ENCODE measurements at places on chromosomes 1 and 21.
A peak's percentile ranks its signal among the peaks of the same experiment; 100 is the strongest.

GRCh38 chr1:166929911-166930310, 45.4 kb downstream of the ILDR2 start:
- H3K27me3 ChIP-seq = no peaks in the 10 kb centered on the region
- H3K4me1 ChIP-seq = no peaks in the 10 kb centered on the region
- no peak overlapping the region for H3K27ac ChIP-seq
- H3K36me3 ChIP-seq = no peaks in the 10 kb centered on the region
- H3K4me3 ChIP-seq = no peak overlapping the region

GRCh38 chr1:210677533-210677932, 348.8 kb downstream of the HHAT start:
- no peaks in the 10 kb centered on the region for H3K27me3 ChIP-seq
- no peak overlapping the region for H3K4me3 ChIP-seq
- H3K36me3 ChIP-seq = no peaks in the 10 kb centered on the region
- no peaks in the 10 kb centered on the region for H3K4me1 ChIP-seq

DNA sequence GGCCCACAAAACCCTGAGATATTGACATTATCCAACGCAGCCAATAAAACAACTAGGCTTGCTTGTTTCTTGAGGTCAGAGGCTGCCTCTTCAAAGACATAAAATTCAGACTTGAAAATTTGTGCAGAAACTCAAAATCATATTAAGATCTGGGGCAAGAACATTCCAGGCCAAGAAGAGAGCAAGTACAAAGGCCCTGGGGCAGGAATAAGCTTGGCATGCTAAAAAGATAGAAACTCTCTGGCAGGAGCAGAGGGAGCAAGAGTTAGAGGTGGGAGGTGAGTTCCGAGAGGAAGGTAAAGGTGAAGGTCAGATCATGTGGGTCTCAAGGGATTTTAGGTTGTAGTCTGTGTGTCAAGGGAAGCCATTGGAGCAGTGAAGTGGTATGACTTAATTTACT, 8.8 kb upstream of the IGSF3 start:
- H3K27ac ChIP-seq = no peak overlapping the region
- no peaks in the 10 kb centered on the region for H3K27me3 ChIP-seq

DNA sequence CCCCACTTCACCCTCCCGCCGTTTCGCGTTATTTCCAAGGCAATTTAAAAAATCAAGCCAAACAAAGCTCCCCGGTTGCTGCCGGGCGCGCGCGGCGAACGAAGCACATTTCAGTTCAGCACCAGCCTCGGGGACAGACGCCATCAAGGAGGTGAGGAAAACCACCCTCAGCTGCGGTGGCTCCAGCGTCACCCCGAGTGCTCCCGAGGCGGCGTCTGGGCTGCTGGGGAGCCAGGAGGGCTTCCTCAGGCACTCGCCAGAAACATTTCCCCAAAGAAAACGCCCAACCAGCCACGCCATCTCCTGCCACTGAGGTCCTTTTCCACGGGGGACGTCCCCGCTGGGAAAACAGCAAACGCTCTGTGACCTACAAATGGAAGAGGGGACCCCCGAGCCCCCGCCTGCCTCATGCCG, 623 bp downstream of the GNG4 start:
- no peaks in the 10 kb centered on the region for H3K36me3 ChIP-seq
- DNase-seq = peak; percentile 36
- peaks cover 12% of the 10 kb centered on the region for H3K4me1 ChIP-seq
- H3K4me3 ChIP-seq = peak overlapping the region; percentile 52

- no peaks in the 10 kb centered on the region for H3K36me3 ChIP-seq
- no peak overlapping the region for H3K27ac ChIP-seq
- H3K4me1 ChIP-seq = no peaks in the 10 kb centered on the region
- H3K27me3 ChIP-seq = no peaks in the 10 kb centered on the region
Measured at GRCh38 chr1:109802901-109803561, 39.3 kb upstream of the EPS8L3 start.

GRCh38 chr1:180119837-180120236, 34.8 kb upstream of the QSOX1 start:
- H3K4me3 ChIP-seq = no peak overlapping the region
- H3K27me3 ChIP-seq = no peaks in the 10 kb centered on the region
- DNase-seq = no peak
- no peak overlapping the region for H3K27ac ChIP-seq
- H3K4me1 ChIP-seq = no peaks in the 10 kb centered on the region
- H3K36me3 ChIP-seq = no peaks in the 10 kb centered on the region

DNA sequence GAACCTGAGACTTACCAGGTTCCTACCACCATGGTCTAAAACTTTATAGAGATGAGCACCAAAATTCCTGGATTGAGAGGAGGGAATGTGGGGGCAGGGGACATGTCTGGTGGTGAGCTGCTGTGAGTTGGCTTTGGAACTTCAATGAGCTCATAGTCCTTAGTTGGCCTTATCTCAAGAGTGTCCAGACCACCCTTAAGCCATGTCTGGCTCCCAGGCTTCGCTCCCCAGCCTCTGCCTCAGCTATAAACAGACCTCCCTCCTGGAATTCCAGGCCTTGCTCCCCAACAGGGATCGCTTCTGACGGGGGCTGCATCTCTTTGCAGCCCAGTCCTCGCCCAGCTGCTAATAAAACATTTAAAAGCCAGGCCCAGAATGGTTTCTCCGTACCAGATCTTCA, 19.5 kb downstream of the ATF3 start:
- H3K4me3 ChIP-seq = no peak overlapping the region
- H3K27ac ChIP-seq = no peak overlapping the region
- H3K27me3 ChIP-seq = no peaks in the 10 kb centered on the region
- no peak for DNase-seq
- H3K36me3 ChIP-seq = no peaks in the 10 kb centered on the region

GRCh38 chr1:53592521-53592982, 133.4 kb downstream of the DMRTB1 start:
- no peak overlapping the region for H3K27ac ChIP-seq
- DNase-seq = peak; percentile 24
- H3K27me3 ChIP-seq = no peaks in the 10 kb centered on the region
